ENCODE measurements at places on chromosomes 16 and 17.

DNA sequence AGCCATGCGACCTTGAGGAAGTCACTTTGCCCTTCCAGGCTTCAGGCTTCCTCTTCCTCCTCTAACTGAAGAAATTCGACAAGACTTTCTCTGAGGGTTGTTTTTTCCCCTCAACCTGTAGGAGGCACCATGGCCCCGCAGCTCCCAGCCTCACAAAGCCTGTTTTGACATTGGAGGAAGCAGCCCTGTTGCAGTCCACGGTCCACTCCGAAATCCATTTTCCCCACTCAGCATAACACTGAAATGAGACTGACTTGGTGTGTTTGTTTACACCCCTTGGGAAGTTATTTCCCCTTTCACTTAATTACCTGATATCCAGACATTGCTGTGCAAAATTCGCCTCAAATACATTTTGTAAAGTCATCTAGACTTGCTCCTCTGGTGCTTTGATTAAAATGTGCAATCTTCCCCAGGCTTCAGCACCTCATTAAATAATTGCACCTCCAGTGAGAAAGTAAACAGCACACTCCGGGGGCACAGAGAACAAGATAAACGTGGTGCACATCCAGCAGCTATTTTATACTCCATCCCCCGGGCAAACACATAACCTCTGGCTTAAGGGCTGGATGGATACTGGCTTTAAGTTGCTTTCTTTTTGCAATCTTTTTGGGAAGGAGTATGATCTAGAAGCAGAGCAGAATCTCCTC lies 41.4 kb upstream of the PIRT start:
- no peak for DNase-seq

- DNase-seq: no peak
Measured at GRCh38 chr16:1367486-1368174, 15.9 kb downstream of the GNPTG start.

DNA sequence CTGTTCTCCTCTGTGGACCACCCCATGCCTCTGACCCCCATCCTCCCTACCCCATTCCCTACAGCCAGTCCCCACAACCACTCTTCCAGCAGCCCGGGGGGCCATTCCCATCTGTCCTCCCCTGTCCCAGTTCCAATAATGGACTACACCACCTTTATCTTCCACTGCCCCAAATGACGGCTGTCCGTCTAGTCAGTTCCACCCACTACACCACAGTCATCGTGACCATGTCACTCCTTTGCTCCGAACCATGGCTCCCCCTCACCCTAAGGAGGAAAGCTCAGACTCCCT lies 15.3 kb downstream of the PDP2 start:
- no peak for DNase-seq

DNA sequence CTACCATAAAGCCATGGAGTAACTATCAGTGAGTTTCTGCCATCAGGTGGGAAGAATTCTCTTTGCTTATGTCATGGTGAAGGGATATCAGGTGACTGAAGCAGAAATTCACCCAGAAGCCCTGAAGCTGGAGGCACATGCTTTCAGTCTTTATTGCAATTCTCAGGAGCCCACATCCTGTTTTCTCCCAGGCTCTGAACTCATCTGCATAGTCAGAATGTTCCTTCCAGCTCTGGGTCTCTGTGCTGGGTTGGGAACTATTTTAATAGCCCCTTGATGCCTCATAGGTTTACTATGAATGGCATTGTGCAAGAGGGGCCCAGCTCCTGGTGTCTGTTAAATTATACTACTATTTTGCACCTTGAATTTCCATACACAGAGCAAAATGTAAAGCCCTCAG lies 198.4 kb upstream of the SOX9 start:
- no peak for DNase-seq

DNA sequence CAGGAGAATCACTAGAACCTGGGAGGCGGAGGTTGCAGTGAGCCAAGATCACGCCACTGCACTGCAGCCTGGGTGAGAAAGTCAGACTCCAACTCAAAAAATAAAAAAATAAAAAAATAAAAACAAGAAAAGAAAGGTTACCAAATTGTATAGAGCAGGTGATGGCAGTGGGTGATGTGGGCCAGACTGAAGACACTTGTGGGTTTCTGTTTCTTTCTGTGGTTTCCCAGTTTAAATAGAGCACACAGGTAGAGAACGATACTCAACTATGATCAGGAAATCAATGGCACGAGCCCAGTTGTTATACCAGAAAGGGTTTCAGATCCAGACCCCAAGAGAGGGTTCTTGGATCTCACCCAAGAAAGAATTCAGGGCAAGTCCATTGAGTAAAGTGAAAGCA lies 32.6 kb downstream of the NUBP1 start:
- DNase-seq: no peak

- DNase-seq: no peak
Measured at GRCh38 chr16:57141822-57142631, 43.8 kb downstream of the PSME3IP1 start.

DNA sequence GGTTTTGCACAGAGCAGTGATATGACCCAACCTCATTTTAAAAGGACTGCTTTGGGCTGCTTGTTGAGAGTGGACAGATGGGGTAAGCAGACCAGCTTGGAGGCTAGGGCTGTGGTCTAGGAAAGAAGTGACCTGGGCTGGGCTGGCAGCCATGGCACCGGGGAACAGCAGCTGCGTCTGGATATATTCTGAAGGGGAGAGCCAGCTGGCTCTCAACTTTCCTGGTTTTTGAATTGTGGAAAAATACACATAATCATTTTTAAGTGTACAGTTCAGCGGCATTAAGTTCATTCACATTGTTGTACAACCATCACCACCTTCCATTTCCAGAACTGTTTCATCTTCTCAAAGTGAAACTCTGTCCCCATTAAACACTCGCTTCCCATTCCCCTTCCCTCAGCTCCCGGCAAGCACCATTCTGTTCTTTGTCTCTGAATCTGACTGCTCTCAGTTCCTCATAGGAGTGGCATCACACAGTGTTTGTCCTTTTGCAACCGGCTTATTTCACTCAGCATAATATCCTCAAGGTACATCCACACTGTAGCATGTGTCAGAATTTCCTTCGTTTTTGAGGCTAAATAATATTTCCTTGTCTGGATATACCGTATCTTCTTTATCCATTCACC lies 113.2 kb downstream of the SPECC1 start:
- DNase-seq: no peak

DNA sequence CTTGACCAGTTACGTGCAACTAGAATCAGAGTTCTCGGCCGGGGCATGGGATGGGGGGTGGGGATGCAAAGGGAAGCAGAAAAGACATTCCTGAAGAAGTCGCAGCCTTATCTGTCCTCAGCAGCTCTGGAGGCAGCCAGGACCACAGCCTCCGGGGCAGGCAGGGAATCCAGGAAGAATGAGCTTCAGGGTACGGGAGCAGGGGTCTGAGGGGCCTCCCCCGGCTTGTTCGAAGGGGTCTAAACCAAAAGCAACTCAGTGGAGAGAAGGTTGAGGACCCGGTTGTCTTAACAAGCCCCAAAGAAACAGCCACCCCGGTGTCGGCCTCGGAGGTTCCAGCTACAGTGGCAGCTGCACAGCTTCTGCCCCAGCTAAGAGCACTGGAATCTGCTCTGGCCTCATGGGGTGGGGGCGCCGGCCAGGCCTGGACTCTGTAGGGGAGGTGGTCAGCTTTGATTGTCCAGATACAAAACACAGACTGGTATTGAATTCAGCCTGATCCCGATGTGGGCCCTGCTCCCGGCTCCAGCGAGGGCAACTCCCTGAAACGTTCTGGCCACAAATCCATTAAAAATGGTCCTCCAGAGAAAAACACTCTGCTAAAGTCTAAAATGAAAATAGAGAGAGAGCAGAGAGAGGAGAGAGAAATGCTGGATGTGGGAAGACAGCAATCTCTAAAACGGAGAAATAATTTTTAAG lies 7.7 kb downstream of the HOXB4 start:
- no peak for DNase-seq

DNA sequence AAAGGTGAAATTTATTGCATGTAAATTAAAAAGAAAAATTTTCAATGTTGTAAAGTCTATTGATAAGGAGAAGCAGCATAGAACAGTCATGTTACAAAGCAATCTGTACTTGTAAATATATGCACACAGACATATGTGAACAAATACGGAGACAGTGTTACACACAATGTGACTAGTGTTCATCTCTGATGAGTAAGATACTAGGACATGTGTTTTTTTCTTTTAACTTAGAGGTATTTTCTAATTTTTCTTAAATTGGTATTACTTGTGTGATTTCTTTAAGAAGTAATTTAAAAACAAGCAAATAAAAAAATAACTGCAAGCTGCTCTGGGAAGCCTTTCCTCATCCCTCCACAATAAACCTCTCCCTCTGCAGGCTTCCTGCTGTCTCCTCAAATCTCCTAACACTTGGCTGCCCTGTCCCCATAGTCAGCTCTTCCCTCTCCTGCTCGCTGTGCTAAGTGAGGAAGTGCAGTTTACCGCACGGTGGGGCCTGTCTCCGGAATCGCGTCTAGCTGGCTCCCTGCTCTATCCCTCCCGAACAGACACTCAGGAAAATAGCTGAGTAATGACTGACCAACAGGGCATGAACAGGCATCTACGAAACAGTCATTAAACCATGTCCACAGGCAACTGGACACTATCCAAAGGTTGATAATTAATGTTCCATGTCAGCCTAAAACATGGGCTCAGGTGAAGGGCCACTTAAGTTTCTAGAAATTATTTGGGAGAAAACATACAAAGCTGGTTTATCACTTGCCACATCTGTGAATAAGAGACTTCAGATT lies 35.9 kb downstream of the CMTM4 start:
- DNase-seq: no peak

- no peak for DNase-seq
Measured at GRCh38 chr16:3304370-3304769, 860 bp downstream of the TIGD7 start.

DNA sequence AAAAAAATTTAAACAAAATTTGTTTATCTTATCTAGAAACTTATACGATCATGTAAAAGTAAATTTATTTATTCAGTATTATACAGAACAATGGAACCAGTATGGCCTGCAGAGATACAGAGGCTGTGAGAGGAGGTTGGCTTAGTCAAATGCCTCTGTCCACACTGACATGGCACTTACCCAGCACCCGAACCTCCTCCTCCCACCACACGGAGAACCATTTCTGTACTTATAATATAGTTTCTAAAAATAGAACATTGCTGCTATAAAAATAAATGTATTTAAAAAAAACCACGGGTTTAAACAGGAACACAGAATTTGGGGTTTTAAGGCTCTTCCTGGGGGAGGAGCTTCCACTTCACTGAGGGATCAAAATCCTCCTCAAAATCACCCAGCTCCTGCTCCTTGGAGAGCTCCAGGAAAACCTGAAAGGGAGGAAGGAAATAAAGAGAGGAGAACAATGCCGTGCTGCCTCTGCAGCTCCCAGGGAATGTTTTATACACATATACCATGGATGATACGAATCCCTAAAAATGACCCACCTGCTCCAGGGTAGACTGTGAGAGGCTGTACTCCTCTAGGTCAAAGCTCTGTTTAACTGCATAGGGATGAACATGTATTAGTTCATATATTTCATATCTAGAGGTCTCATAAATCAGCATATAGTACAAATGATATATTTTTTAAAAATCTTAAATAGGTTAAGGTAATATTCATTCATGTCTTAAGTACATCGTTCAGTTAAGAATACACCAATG lies 87.3 kb downstream of the ABCA8 start:
- no peak for DNase-seq

DNA sequence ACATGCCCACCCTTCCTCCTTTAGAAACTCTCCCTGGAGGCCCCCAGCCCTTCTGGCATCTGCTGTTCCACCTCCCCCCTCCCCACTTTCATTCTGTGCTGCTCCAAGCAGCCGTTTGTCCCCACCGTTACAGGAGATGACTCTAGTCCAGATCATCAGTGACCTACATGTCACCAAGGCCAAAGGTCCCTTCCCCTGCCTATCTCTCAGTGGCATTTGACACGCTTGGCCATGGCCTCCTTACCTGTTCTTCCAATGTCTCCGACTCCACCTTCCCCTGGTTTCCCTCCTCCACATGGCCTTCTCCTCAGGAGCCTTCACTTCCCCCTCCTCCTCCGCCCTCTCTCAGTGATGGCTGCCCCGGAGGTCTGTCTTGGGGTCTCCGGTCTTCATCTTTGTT lies 9.4 kb downstream of the TMEM92 start:
- DNase-seq: no peak

GRCh38 chr16:15460601-15461000 lies 26.2 kb downstream of the BMERB1 start:
- DNase-seq: no peak

GRCh38 chr16:67975321-67976105 lies 4.8 kb downstream of the DPEP3 start:
- DNase-seq: no peak

DNA sequence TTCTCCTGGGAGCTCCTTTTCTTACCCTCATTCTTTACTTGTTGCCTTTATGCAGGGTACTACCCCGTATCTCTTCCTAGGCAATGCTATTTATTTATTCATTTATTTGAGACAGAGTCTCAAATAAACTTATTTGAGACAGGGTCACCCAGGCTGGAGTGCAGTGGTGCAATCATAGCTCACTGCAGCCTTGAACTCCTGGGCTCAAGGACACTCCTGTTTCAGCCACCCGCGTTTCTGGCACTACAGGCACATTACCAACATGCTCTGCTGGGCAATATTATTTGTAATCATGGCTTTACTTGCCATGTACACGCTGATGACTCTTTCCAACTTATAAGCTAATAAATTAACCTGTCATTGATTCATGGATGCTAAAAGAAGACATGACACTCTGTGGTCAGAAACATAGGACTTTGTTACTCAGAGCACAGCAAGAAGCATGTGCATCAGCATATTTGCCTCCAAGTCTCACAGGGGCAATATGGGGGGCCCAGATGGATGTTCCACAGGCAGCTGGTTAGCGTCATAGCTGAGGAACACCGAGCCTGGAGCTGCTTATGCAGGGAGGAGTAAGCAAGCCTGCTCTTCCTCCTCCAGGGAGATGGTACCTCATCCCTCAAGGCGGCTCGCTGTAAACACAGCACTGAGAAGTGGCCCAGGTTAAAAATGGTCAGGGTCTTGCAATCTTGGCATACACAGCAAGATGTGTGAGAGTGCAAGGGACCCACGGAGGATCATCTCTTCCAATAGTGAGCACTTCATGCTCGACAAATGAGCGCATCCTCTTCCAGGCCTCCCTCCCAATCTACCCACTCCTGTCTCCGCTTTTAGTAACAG lies 4.2 kb upstream of the LRRC75A start:
- DNase-seq: no peak

DNA sequence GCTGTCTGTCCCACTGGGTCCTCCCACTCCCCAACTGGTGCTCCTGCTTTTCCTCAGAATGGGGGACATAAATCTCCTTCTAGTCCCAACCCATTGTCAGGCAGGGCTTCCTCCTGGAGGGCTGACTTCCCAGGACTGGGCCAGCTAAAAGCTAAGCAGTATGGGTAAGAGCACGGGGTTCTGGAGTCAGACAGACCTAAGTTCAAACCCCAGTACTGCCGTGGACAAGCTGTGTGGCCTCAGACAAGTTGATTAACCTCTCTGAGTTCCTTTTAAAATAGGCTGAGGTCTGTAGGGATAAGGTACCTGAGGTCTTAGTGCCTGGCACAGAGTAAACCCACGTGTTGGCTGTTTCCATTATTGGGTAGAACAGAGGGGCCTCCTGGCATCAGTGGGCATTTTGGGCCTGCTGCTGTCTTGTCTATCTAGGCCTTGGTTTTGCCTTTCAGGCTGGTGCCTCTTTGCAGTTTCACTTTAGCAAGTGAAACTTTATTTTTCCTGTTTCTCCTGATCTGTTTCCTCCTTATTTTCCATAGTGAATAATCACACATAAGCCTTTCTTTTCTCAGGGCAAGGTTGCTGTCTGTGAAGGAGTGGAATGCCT lies 114.6 kb downstream of the PRKCB start:
- no peak for DNase-seq

- DNase-seq: no peak
Measured at GRCh38 chr17:63741143-63741407, 524 bp downstream of the STRADA start.

All from activated CD4-positive, alpha-beta T cell treated with anti-CD3 and anti-CD28 coated beads, Interleukin-2, amount 50 U/mL, for 48 hours (primary cell).